Sigmoid colon (tissue), 7 donors: ENCODE measurements at places on chromosomes 7 and 10. TPM values are rescaled to one million over a fixed set of nuclear protein-coding genes. Genes with fewer than 3 reads are reported as not detected.

GRCh38 chr7:7164591-7164990 lies 17.8 kb upstream of the C1GALT1 start:
- no peak for DNase-seq

DNA sequence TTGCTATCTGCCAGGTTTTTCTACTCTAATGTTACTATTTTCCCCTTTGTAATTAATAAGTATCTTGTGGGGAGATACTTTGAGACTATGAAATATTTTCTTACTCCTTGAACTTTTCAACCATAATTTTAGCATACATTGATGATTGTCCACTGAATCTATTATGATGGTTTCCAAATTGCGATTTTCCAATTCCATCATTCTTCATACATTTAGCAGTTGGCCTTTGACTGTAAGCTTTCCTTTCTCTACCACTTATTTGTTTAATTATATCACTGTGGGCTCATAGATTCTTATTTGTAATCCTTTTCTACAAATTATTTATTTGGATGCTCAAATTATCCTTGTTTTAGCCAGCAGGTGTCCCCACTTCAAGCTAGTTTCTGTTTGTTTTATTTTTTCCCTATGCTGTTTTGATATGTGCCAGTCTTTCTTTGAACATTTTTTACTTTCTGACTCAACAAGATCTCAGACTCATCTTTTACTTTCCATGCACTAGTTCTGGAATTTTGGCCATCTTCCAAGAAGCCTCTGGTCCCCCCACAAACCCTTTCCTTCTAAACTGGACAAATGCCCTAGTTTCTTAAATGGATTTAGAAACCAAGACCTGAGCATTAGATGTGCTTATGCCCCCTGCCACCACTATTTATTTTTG lies 11.4 kb upstream of the MRPS16 start:
- no peak for DNase-seq

GRCh38 chr7:140397784-140398750 lies at the start of gene SLC37A3:
SLC37A3 (minus strand) TSS chr7:140398530; CDS start chr7:140382526, 16,004 bp downstream.
- peak; percentile 93 for DNase-seq

OLAH gene
- not detected for total RNA-seq

- DNase-seq, result no peak
Measured at GRCh38 chr10:118835682-118836326, 81.0 kb upstream of the CACUL1 start.

DNA sequence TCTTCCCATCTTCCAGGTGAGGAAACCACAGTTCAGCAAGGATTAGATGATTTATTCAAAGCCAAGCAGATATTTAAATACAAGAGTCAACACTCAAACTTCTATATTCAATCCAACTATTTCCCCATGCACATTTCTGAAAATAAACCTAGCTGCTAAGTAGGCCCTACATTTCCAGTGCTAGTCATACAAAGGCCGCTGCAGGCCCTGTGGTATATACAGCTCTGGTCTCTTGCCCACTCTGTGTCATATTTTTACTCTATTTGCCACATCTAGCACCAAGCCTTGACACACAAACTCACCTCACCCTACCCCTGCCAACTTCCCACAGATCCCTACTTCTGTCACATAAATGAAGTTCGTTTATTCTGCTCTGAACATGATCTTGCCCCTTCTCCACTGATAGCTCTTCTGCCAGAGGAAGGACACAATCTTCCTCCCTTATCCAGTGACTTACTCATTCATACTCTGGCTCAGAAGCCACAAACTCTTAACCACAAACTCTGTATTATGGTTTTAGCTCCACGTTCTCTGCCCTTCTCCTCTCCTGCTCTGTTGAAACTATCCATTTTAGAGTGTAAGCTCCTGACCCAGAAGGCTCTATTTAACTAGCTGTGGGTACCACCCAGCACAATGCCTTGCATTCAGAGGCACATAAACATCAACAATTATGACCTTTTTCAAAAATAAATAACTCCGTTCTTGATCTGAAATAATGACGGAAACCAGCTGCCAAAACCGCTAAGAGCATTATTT lies 180.7 kb downstream of the CPEB3 start:
- no peak for DNase-seq

DNA sequence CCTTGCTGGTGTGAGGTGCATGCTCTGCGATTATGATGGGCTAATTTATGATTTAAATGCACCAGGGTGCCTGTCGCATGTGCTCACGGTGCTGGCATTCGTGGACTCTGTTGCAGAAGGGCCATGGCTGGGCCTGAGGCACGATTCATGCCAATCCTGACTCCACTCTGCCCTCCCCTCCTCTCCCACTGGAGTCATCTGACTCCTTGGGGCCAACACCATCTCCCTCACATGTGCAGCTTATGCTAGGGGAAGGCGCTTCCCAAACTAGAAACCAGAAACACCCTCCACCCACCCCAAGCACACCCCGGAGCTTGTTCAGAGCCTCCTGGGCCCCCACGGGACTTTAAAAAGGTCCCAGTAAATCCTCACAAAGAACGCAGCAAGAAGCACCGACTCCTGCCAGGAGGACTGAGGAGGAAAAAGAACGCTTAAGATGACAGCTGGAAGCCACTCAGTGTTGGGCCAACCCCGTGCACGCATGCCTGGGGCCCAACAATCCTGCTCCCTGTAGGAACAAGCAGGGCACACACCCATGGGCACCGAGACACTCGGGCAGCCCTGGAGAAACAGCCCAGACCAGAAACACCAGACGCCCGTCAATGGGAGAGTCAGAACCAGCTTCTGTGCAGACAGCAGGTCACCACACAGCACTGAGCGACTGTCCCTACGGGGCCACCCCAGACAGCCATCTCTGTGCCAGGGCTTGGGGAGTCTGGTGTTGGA lies 14.1 kb downstream of the BRI3 start:
- no peak for DNase-seq

OPN4 gene
- total RNA-seq, result not detected

FAM25C gene
- total RNA-seq, result not detected

- DNase-seq, result no peak
Measured at GRCh38 chr10:126919426-126919825, 14.2 kb downstream of the DOCK1 start.

OPN1SW gene
- total RNA-seq, result not detected

- DNase-seq, result no peak
Measured at GRCh38 chr10:75688506-75689300, 257.3 kb downstream of the LRMDA start.

- no peak for DNase-seq
Measured at GRCh38 chr7:131293018-131293417, 34.7 kb upstream of the MKLN1 start.

MYL10 gene
- total RNA-seq, result not detected

GRCh38 chr7:70574970-70575799 lies 556.8 kb upstream of the GALNT17 start:
- no peak for DNase-seq

DNA sequence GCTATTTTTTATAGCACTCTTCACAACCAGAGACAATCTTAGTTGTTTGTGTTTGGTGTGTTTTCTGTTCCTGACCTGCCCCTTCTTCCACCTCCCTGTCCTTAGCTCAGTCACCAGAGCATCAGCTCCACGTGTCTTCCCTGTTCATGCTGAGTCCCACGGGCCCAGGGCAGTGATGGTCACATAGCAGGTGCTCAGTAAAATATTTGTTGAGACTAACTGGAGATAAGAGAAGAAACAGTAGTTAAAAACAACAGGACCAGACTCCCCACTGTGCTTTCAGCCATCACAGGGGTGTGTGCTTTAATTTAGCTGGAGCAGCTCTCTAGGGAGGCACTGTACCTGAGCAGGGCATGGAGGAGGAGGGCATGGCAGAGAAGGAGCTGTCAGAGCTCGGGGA lies 307.3 kb upstream of the ZNF32 start:
- no peak for DNase-seq

DNA sequence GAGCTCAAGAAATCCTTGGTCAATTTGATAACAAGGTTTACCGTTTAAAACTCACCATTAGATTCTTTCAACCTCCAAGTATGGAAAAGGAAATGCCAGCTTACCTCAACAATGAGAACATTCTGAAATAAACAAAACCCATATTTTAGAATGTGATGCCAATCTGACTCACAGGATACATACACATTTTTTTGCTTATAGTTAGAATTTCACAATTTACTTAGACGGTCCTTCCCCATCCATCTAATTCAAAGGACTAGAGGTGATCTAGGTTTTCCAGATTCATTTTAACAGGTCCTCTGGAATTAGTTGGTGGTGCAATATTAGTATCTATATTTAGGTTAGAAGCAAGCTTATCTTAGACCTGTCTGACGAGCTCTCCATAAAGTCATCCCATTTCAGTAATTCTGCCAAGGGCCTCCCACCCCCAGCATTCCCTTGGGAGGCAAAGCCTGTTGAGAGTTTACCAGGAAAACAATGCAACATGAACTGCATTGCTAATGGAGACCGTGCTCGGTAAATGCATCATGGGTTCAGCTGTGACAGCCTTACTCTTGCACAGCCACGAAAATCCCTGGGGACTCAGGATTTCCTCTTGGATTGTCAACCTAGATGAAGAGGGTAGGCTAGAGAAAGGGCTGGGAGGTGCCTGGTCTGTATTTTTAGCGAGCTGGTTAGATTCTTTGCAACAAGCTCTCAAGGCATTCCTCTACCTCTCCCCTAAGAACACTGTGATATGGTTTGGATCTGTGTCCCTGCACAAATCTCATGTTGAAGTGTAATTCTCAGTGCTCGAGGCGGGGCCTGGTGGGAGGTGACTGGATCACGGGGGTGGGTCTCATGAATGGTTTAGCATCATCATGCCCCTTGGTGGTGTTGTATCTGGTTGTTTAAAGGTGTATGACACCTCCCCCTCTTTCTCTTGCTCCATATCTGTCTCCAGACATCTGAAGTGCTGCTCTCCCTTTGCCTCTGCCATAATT lies 93.8 kb downstream of the PRTFDC1 start:
- no peak for DNase-seq

- no peak for DNase-seq
Measured at GRCh38 chr10:62726638-62727037, 77.9 kb upstream of the ADO start.

SLC29A4 gene
- 3.0 TPM for total RNA-seq

BEND7 gene
- 27.1 TPM for total RNA-seq

- DNase-seq, result no peak
Measured at GRCh38 chr10:575402-576129, 113.9 kb downstream of the DIP2C start.

GRCh38 chr10:126027692-126028091 lies 131.3 kb downstream of the FANK1 start:
- DNase-seq, result no peak

- DNase-seq, result peak; percentile 81
Measured at GRCh38 chr10:62063795-62064472, 162.4 kb downstream of the ARID5B start.

DNA sequence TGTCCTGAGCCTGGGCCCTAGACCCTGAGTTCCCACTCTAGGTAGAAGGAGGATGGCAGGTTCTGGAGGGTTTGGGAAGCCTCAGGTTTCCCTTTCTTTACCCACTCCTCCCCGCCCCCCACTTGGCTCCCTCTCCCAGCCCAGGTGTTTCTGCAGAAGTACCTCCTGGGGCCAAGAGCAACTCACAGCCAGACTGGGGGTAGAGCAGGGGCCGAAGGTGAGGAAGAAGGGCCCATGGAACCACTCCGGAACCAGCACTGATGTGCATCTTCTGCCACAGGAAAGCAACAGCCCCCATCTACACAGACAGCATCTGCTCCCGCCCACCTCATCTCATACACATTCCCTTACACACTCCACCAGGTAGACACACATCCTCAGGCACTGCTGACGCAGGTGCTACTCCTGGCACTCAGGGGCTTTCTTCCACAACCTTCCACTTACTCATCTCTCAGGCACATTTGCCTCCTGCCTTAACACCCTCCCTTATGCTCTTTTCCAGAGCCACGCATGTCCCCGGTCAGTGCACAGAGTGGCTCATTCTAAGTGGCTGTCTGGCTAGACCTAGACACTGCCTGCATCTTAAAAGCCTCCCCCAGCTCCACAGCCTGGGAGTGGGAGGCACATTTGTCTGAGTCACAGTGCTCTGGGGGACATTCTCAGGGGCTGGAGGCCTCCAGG lies 1.8 kb downstream of the EPHB6 start:
- DNase-seq, result no peak

DNA sequence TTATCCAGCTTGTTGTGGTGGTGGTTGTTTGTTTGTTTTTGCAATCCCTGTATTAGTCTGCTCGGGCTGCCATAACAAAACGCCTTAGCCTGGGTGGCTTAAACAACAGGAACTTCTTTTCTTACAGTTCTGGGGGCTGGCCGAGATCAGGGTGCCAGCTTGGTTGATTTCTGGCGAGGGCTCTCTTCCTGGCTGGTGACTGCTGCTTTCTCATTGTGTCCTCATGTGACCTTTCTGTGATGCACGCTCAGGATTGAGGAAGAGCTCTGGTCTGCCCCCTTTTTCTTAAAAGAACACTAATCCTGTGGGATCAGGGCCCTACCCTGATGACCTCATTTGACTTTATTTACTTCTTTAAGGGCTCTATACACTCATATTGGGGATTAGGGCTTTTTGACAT lies 107.1 kb upstream of the NRP1 start:
- no peak for DNase-seq

- DNase-seq, result peak; percentile 91
Measured at GRCh38 chr10:79347894-79348639, 798 bp downstream of the PPIF start.

DNA sequence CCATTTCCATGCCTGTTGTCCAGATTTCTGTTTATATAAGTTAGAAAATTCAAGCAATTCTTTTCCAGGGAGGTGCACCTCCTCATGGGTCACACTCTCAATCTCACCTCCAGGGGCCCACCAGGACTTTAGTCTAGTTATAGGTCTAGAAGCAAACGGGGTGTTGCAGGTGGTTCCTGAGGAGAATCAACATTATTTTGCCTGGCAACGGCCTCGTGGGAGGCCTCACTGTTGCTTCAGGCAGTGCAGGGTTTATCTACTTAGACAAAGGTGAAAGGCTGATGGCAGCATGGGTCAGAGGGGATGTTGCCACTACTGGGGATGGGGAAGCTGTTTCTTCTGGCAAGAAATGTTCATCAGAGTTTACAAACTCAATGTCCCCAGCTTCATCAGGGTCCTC lies 56.7 kb upstream of the LRRC18 start:
- DNase-seq, result no peak

- DNase-seq, result peak; percentile 80
Measured at GRCh38 chr7:130141161-130141883, 63.9 kb downstream of the TMEM209 start.

- DNase-seq, result no peak
Measured at GRCh38 chr7:14973712-14974428, 71.3 kb upstream of the DGKB start.

- no peak for DNase-seq
Measured at GRCh38 chr10:69892406-69892805, 90.7 kb downstream of the COL13A1 start.

HOXA10 gene
- 55.1 TPM for total RNA-seq

DNA sequence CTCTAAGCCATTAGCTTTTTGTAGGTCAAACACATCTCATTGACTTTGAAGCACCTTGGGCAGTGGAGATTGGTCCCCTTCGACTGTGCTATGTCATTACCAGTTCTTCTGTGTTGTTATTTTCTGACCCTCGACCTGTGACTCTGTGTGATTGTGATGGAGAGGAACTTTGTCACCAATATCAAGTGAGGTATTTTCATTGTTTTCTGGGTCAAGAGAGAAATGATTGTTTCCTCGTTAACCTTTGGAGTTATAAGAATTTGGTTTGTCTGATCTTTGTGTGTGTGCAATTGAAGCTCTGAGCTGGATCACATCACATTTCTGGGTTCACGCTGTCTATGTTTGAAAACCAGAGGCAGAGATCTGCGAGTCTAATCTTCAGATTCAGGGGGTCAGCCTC lies 432.2 kb upstream of the KLF6 start:
- DNase-seq, result no peak

- peak; percentile 70 for DNase-seq
Measured at GRCh38 chr7:140673063-140673773, 473 bp downstream of the ADCK2 start.
